ENCODE measurements at places on chromosomes 16 and 17.

DNA sequence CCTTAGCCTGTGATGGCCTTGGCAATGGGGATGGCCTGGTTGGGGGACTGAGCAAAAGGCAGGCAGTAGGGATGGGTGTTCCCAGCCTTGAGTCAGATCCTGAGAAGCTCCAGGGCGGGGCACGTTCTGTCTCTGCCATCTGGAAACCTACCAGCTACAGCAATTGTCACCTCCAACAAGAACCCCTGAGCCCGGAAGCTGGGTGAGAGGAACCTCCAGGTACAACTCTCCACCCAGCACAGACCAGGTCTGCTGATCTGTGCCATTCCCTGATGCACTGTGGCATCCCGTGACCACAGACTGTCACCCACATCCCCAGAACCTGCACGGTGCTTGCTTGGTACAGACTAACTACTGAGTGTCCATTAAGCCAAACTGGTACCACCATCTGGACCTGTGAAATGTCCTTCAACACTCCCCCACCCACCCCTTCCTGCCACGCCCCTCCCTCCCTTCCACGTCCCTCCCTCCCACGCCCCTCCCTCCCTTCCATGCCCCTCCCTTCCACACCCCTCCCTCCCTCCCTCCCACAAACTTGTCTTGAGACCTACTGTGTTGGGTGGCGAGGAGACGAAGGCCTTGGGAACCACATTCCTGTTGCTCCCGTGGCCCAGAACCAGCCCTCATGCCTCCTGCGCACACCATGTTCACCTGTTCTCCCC, 16.6 kb downstream of the MYO15B start:
- DNase-seq, result no peak

DNA sequence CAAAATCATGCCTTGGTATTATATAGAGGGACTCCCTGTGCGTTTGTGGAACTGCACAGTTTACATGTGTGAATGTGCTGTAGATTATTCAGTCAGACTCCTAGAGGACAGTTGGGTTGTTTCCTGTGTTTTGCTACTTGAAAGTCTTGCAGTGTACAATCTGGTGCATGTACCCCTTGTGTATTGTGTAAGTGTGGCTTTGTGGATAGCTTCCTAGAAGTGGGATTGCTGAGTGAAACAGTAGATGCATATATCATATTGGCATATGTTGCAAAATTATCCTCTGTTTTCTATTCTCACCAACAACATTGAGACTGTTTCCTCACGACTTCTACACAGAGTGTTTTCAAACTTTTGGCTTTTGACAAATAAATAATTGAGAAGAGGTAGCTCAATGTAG, 263.7 kb downstream of the MAP2K6 start:
- DNase-seq, result no peak

DNA sequence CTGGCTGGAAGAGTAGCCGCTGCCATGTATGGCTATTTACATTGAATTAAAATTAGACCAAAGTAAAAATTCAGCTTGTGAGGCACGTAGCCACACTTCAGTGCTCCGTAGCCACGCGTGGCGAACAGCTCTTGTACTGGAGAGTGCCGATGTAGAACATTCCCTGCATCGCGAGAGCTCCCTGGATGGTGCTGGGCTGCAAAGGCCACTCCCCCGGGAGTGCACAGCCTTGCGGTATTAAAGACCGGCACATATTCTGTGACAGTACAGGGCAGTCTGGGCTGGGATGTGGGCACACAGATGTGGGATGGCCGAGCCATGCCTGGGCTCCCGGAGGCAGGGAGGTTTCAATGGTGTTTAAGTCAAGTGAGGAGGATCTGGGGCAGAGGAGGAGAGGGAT, 102.2 kb downstream of the CMIP start:
- DNase-seq, result no peak

DNA sequence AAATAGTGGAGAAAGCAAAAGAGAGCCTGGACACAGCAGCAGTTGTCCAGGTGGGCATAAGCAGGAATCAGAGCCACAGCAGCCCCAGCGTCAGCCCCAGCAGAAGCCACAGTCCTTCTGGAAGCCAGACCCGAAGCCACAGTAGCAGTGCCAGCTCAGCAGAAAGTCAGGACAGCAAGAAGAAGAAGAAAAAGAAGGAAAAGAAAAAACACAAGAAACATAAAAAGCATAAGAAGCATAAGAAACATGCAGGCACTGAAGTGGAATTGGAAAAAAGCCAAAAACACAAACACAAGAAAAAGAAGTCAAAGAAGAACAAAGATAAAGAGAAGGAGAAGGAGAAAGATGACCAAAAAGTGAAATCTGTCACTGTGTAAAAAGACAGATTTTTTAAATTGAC, 32.7 kb downstream of the RBBP6 start:
- DNase-seq, result no peak

- DNase-seq, result no peak
Measured at GRCh38 chr17:79657861-79658810, 47.3 kb upstream of the RBFOX3 start.

- DNase-seq, result peak; percentile 91
Measured at GRCh38 chr16:30054959-30055553, 10.5 kb upstream of the ALDOA start.

DNA sequence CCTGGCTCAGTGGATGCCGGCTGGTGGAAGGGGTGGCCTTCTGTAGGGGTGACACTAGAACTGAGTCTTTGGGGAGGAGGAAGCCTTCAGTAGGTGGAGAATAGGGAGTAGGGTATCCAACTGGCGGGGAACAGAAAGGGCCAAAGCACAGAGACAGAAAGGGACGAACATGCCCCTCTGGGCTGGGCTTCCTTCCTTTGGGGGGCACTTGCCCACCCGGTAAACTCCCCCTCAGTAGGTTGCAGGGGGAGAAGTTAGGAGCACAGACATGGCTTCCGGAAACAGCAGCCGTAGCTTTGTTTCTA, 774 bp downstream of the ENGASE start:
- no peak for DNase-seq

GRCh38 chr17:55086635-55087058, 118.1 kb downstream of the STXBP4 start:
- no peak for DNase-seq
